CD8-positive, alpha-beta memory T cell (primary cell): ENCODE measurements at places on chromosomes 6 and 20. TPM values are rescaled to one million over a fixed set of nuclear protein-coding genes. Genes with fewer than 3 reads are reported as not detected.

WFDC5 gene
- polyA plus RNA-seq = not detected

CRISP3 gene
- polyA plus RNA-seq = not detected

BPIFB2 gene
- not detected for polyA plus RNA-seq

PLTP gene
- 0.45 TPM for polyA plus RNA-seq

ZFAND3 gene
- polyA plus RNA-seq = 5.2 TPM

DNA sequence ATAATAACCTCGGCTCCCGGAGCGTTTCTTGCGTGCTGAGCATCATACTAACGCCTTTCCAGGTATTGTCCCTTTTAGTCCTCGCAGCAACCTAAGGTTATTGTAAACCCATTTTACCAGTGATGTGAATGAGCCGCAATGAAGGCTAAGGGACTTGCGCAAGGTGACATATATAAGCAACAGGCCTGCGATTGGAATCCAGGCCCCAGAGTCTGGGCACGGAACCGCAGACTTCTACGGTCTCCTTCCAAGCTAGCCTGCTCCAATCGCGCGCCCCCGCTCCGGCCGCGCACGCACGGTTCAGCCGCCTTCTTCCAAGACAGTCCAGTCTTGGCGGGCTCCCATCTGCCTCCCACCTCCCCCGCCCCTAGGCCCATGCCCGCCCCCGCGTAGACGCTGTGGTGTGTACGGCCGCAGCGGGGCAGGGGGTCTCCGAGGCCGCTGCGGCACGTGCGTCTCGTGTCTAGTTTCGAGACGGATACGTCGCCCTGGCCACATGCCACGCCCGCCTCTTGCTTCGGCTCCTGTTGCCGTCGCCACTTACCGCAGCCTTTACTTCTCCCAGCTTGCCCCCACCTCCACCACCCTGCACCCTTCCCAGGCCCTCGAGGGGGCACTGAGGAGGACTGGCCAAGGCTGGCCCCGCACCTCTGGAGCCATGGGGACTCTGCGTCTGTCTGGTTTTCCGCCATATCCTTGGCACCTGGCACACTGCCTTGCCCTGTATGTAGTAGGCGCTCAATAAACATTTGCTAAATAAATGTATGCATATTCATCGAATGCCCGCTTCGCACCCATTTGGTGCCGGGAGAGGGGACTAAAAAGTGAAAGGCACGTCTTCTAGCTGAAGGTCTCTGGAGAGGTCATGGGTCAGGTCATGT is 855 bp upstream of the GFOD1 start:
- peak; percentile 64 for DNase-seq
- H3K27me3 ChIP-seq = no peaks in the 10 kb centered on the region
- peak overlapping the region; percentile 80 for H3K4me3 ChIP-seq
- H3K36me3 ChIP-seq = no peaks in the 10 kb centered on the region
- H3K27ac ChIP-seq = no peak overlapping the region
- peaks cover 12% of the 10 kb centered on the region for H3K4me1 ChIP-seq

DNA sequence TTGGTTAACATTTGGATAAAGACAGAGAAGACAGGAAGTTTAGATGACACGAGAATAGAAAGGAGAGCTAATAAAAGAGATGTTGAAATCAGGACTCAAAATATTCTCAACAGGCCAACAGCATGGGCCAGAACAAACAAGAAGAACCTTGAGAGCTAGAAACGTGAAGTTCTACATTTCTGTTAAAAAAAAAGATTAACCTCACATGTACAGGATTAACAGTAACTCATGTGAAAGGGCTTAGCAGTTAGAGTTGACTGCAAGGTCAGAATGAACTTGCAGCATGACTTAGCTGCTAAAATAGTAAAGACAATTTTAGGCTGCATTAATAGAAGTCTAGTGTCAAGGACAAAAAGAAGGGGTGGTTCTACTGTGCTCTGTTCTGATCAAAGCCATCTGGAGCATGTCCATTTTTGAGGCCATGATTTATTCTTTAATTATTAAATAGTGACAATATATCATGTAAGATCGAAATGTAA is 331.1 kb upstream of the HSF2 start:
- H3K27ac ChIP-seq = no peak overlapping the region
- H3K4me1 ChIP-seq = no peaks in the 10 kb centered on the region
- no peaks in the 10 kb centered on the region for H3K36me3 ChIP-seq
- DNase-seq = no peak
- no peaks in the 10 kb centered on the region for H3K27me3 ChIP-seq

GRCh38 chr6:170279977-170280688 is 10.7 kb downstream of the DLL1 start:
- H3K27ac ChIP-seq = no peak overlapping the region
- H3K36me3 ChIP-seq = no peaks in the 10 kb centered on the region
- DNase-seq = peak; percentile 68
- H3K4me3 ChIP-seq = peak overlapping the region; percentile 38

- H3K4me3 ChIP-seq = no peak overlapping the region
- DNase-seq = no peak
- no peaks in the 10 kb centered on the region for H3K27me3 ChIP-seq
- no peaks in the 10 kb centered on the region for H3K36me3 ChIP-seq
- H3K27ac ChIP-seq = no peak overlapping the region
Measured at GRCh38 chr20:62355878-62356588, 11.1 kb downstream of the LAMA5 start.

GRCh38 chr6:2871102-2871501 is 29.4 kb upstream of the SERPINB1 start:
- H3K4me3 ChIP-seq = no peak overlapping the region
- no peak overlapping the region for H3K27ac ChIP-seq
- no peaks in the 10 kb centered on the region for H3K27me3 ChIP-seq

DNA sequence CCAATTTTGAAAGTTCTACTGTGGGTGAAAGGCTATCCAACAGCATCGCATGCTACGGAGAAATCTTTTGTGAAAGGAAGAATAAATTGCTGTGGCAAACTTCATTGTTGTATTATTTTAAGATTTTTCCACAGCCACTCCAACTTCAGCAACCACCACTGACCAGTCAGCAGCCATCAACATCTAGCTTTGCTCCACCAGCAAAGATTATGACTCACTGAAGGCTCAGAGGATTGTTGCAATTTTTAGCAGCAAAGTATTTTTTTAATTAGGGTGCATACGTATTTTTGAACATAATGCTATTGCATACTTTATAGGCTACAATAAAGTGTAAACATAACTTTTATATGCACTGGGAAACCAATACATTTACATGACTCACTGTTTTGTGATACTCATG is 493.5 kb downstream of the TFAP2A start:
- H3K36me3 ChIP-seq = no peaks in the 10 kb centered on the region
- H3K4me1 ChIP-seq = no peaks in the 10 kb centered on the region
- no peak overlapping the region for H3K27ac ChIP-seq
- H3K4me3 ChIP-seq = no peak overlapping the region
- no peak for DNase-seq

DNA sequence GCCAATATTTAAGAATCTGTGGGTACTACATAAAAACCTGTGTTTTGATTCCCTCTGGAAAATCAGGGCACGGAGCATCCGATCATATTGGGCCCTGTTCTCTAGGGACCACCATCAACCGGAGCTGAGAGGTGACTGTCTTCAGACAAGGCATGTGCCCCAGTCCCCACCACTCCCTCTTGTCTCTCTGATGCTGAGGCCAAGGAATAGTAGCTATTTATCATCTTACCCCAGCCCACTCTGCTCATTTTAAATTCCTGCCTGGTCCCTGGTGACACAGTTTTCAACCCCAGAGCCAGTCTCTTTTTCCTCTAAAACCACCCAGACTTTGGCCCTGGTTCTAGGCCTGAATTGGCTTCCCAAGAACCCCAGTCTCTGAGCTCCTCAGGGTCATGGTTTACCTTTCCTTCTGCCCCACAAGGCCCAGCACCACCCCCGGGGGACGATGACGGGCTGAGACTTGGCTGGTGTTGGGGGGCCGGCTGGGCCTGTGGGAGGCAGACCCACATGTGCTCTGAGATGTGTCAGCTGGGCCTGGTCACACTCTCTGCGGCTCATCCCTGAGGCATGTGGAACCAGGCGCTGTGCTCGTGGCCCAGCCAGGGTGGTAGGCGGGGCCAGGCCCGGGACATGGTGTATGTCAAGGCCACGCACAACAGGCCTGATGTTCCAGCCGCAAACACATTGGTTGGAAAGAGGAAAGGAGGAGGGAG is 114.4 kb downstream of the CEBPB start:
- no peaks in the 10 kb centered on the region for H3K27me3 ChIP-seq
- no peak overlapping the region for H3K27ac ChIP-seq
- DNase-seq = no peak
- no peaks in the 10 kb centered on the region for H3K36me3 ChIP-seq
- H3K4me3 ChIP-seq = no peak overlapping the region

- no peaks in the 10 kb centered on the region for H3K4me1 ChIP-seq
- H3K4me3 ChIP-seq = no peak overlapping the region
- H3K27me3 ChIP-seq = no peaks in the 10 kb centered on the region
- H3K27ac ChIP-seq = no peak overlapping the region
- no peak for DNase-seq
Measured at GRCh38 chr6:98454809-98455322, 379.5 kb upstream of the POU3F2 start.

DNA sequence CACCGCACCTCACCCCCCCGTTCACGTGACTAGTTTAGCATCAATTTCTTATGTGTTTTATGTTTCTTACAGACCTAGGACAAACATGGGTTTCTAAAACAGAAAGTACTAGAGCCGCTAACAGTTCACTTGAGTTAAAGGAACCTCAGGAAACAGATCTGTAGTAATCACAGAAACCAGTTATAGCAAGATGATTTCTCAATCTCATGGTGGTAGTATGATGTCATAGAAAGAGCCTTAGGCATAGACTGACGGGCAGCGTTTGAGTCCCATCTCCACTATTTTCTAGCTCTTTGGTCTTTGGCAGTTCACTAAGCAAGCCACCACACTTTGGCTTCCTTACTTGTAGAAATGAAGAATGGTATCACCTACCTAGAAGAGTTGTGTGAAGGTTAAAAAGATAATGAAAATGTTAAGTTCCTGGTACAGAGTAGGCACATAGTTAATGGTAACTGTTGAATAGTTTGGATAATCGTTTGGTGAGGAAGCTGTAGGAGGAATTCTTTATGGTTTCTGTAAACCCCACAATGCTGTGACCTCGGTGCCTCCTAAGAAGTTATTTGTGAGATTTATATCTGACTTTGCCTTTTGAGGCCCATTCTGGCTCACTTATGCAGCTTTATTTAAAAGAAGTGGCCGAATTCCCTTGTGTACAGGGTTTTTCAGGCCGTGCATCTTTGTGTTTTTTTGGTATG is 21.3 kb downstream of the CTNNBL1 start:
- no peak for DNase-seq
- H3K27ac ChIP-seq = no peak overlapping the region
- no peak overlapping the region for H3K4me3 ChIP-seq
- no peaks in the 10 kb centered on the region for H3K27me3 ChIP-seq
- no peaks in the 10 kb centered on the region for H3K36me3 ChIP-seq
